Left cardiac atrium (tissue), 4 donors: ENCODE measurements at places on chromosomes 13 and 19. TPM values are rescaled to one million over a fixed set of nuclear protein-coding genes. Genes with fewer than 3 reads are reported as not detected.

YJEFN3 gene
- 2.9 TPM for total RNA-seq

IZUMO1 gene
- 0.92 TPM for total RNA-seq

CEACAM16 gene
- not detected for total RNA-seq

IGFL3 gene
- total RNA-seq = not detected

PSG1 gene
- not detected for total RNA-seq

SLC25A41 gene
- total RNA-seq = 0.18 TPM

APLP1 gene
- total RNA-seq = 17.0 TPM

GRIK5 gene
- 12.6 TPM for total RNA-seq

C1QTNF9B gene
- not detected for total RNA-seq

ZNF296 gene
- 0.44 TPM for total RNA-seq

GPX4 gene
- total RNA-seq = 378 TPM

RETN gene
- 1.6 TPM for total RNA-seq

LRRC4B gene
- 2.9 TPM for total RNA-seq

SLC7A10 gene
- 4.0 TPM for total RNA-seq

MAMSTR gene
- total RNA-seq = 3.2 TPM

PSG5 gene
- total RNA-seq = not detected

LINGO3 gene
- total RNA-seq = not detected

SLITRK5 gene
- 0.12 TPM for total RNA-seq

STOML3 gene
- not detected for total RNA-seq

GSX1 gene
- total RNA-seq = not detected

KLK3 gene
- not detected for total RNA-seq

FFAR1 gene
- total RNA-seq = not detected

CD79A gene
- 0.24 TPM for total RNA-seq

CCDC70 gene
- total RNA-seq = not detected

ZNF813 gene
- 1.5 TPM for total RNA-seq

ERICH6B gene
- not detected for total RNA-seq

CRB3 gene
- total RNA-seq = not detected

BEST2 gene
- not detected for total RNA-seq
